NCI-H226 (cell line): ENCODE measurements at places on chromosomes 12 and 14.
A peak's percentile ranks its signal among the peaks of the same experiment; 100 is the strongest.

DNA sequence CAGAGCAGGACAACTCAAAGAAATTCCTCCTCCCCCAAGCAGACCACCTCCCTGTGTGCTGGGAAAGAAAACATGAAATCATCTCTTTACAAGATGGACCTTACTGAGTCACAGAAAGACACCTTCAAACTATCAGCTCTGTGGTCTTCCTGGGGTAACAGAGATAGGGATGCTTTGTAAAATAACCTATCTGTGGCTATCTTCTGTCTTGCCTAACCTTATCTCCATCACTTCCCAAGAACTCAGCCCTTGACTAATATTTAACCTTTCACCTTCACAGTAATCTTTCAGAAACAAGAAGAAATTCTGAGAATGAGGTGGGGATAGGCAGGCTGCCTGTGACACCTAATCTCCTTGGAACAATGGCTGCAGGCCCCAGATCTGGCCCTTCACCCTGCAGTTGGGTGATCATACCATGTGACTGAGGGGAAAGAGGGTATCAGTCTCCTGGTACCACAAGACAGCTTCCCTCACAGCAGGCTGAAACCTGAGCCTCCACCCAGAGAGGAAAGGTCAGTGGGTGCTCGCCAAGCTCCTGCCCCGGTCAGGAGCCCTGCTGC lies 27.4 kb upstream of the CEBPE start:
- DNase-seq = peak; percentile 71

GRCh38 chr12:69969011-69969410 lies 144.0 kb downstream of the MYRFL start:
- DNase-seq = no peak

DNA sequence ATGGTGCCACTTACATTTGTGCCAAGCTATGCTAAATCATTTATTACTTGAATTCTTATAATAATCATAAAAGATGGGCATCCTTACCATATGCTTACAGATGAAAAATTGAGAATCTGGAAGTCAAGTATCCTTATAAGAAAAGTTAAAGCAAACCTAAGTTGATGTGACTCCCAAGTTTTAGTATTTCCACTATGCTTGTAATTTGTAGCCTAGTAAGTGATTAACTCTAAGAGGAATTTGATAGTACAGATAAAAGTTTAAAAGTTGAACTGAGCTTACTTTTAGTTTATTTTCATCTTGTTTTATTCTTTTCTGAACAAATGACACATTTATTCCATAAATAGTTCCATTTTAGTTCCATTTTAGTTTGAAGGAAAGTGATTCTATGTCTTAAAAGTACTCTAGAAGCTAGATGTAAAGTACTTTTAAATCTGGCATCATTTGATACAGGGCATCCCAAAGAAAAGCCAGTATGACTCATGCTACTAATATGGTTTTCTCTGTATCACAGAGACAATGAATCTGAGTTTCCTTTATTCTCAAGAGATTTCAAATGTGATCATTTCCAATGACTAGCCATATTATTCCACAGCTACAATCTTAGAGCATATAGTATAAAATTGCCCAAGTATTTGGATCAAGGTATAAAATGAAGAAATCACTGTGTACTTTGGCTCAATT lies 596.0 kb downstream of the SLC16A7 start:
- DNase-seq = peak; percentile 77

DNA sequence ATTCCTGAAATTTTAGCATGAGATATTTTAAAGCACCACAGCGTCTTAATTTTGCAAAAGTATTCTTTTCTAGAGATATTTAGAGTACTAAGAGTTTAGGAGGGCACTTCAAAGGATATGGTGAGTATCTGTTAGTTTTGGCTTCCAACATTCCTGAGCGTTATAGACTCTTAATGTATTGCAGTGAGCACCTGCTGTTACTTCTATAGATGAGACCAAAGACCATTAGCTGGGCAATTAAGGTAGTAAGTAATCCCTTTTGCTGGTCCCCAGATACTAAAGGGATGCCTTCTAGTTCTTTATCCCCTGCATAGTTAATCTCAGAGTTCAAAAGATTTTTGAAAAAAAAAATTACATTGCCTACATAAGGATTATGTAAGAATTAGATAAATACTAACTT lies 975.6 kb downstream of the GALC start:
- no peak for DNase-seq

DNA sequence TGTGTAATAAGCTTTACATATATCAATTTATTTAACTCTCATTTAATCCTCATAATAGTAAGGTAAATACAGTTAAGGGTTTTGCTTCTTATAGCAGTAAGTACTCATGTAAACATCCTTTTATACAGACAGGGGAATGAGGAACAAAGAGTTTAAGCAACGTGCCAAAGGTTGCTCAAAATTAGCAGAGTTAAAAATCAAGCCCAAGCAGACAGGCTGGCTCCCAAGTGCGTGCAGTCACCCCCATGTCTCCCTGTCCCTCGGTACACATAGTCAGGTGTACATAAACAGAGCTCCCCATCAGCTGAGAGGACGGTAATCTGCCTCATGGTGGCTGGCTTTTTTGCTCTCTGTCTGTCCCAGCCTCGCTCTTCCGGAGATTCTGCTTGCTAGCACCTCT lies 126.4 kb downstream of the DERA start:
- DNase-seq = no peak

DNA sequence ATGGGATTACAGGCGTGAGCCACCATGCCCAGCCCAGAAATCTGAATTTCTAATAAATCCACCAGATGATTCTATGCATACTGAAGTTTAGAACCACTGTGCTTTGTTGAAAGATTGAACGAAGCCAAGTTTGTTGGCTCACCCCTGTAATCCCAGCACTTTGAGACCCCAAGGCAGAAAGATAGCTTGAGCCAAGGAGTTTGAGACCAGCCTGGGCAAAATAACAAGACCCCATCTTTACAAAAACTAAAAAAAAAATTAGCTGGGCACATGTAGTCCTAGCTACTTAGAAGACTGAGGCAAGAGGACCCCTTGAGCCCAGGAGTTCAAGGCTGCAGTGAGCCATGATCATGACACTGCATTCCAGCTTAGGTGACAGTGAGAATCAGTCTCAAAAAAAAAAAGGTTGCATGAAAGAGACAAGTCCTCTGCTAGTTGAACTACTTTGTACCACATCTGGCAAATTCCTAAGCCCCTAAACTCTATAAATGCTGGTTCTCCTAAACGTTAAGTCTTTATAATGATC lies 1.7 kb upstream of the ABHD4 start:
- DNase-seq = no peak

- DNase-seq = no peak
Measured at GRCh38 chr12:20420557-20420956, 52.2 kb downstream of the PDE3A start.

DNA sequence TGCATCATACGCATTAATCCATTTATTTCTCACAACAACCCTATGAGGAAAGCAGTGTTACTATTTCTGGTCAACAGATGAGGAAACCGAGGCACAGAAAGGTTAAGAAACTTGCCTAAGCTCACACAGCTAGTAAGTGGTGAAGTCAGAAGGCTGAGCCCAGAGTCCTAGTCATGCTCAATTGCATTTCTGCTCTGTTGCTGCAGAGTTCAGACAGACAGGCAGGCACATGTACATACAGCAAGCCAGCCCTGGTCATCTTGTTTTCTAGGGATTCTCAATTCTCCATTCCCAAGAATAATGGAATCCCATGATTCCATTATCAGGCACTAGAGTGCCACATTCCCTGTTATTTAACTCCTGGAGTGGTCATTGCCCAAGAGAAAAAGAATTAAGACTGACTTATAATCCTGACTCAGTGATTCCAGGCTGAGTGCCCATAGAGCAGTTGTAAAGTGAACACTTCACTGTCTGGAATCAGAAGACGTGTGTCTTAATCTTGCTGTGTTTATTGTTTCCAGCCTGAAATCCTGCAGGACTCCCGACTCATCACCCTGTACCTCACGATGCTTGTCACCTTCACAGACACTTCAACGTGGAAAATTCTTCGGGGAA lies 10.7 kb downstream of the UBE3B start:
- no peak for DNase-seq

GRCh38 chr12:9730591-9730990 lies 2.3 kb downstream of the CLECL1 start:
- DNase-seq = no peak

- DNase-seq = peak; percentile 37
Measured at GRCh38 chr12:56955631-56956256, 1.7 kb downstream of the RDH16 start.

DNA sequence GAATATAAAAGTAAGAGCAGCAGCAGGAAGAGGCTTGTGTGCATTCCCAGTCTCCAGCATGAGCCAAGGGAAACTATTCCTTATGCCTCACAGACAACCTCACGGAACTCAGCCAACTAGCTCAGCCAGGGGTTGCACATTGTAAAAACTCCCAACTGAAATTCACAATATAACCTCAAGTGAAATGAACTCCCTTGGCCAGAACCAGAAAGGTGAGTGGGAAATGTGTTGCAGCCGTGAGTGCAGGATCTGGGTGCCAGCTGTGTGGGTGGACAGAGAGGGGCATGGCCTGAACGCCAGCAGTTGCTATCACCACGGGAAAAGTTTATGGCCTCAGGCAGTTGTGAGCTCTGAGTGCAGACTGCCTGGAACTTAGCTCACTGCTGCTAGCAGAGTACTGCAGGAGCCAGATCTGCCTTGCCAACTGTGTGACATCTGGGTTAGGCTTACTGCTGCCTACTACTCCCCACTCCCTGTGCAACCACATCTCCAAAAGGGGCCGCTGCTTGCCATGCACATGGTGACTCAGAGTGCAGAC lies 2.3 kb upstream of the CLEC1A start:
- peak; percentile 45 for DNase-seq

- DNase-seq = no peak
Measured at GRCh38 chr14:103679351-103679750, 35.9 kb downstream of the XRCC3 start.
